ENCODE measurements at places on chromosomes 1 and 21.
A peak's percentile ranks its signal among the peaks of the same experiment; 100 is the strongest.

DNA sequence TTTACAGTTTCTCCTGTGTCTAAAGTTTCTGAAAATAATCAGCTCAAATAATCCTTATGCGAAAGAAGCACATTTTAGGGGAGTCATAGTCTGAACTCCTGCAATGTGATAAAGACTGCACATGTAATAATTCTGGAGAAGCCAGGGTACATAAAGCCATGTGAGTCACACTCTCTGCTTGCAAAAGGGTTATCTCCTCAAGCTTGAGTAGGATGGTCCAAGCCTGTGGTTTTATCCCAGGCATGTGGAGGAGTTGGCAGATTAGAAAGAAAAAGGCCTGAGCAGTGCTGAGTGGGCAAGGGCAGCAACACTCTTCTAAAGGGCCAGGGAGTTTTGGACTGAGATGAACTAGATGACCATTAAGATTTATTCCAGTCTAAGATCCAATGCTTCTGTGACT, 220.4 kb downstream of the RHOU start:
- no peak for DNase-seq

- peak; percentile 97 for DNase-seq
These were observed 4.9 kb downstream of the CROCC start for GRCh38 chr1:16926491-16927073.

GRCh38 chr1:186272486-186272885, 102.6 kb downstream of the TPR start:
- DNase-seq, result no peak

DNA sequence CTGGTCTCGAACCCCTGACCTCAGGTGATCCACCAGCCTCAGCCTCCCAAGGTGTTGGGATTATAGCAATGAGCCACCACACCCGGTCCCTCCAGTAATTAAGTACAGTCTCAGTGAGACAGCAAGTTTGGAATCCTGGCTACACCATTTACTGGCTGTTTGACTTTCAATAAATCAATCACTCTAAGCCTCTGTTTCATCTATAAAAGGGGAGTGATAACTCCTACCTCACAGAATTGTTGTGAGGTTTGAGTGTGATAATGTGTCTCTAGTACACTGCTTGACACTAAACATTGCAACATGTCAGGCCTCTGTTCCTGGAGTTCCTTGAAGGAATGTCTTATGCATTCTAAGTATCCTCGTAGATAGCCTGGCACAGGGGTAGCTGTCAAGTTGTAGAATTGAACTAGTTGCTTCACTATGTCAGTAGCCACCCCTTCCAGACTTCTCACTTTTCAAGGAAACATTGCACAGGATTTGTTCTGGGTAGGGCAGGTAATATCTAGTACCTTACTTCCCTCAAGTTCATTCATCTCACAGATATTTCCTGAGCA, 12.4 kb downstream of the ENTREP3 start:
- no peak for DNase-seq

DNA sequence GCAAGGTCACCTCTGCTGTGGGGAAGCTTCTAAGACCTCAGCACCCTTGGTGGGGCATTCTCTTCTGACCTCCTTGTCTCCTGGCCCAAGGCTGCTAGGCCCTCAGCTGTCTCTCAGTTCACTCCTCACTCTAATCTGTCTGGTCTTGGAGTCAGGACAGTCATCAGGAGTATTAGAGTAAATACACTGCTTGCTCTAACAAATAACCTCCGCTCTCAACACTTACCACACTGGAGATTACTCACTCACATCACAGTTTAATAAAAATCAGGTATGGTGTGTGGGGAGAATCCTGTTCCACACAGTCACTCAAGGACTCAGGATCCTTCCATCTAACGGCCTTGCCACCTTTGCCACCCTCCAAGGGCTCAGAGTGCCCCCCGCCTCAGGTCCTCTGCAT, 26.6 kb upstream of the TMEM61 start:
- DNase-seq, result no peak

GRCh38 chr1:29642519-29642918, 406.2 kb downstream of the PTPRU start:
- no peak for DNase-seq

GRCh38 chr1:205450448-205450847, 5.4 kb downstream of the BLACAT1 start:
- no peak for DNase-seq

DNA sequence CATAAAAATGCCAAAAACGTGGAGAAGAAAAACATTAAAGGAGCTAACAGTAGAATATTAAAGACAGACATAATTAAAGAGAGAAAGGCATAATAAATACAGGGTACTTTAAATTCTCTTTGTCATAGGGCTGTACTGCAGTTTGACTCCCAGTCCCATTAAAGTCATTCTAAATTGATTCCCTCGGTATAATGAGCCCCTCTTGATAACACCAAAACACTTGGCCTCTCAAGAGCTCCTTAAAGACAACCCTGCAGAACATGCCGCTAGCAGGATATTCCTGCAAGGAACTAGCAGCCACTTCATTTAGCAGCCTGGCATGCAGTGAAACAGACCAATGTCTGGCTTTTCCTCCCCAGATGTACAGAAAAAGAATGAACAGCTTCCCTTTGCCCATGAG, 273.8 kb upstream of the ESRRG start:
- DNase-seq, result no peak
